Fibroblast of skin of scalp (primary cell): ENCODE measurements at places on chromosomes 1 and 21.

GRCh38 chr1:117612517-117613248 lies 6.8 kb downstream of the TENT5C start:
- DNase-seq, result peak; percentile 57

GRCh38 chr1:196373798-196374197 lies 234.4 kb downstream of the KCNT2 start:
- DNase-seq, result no peak

DNA sequence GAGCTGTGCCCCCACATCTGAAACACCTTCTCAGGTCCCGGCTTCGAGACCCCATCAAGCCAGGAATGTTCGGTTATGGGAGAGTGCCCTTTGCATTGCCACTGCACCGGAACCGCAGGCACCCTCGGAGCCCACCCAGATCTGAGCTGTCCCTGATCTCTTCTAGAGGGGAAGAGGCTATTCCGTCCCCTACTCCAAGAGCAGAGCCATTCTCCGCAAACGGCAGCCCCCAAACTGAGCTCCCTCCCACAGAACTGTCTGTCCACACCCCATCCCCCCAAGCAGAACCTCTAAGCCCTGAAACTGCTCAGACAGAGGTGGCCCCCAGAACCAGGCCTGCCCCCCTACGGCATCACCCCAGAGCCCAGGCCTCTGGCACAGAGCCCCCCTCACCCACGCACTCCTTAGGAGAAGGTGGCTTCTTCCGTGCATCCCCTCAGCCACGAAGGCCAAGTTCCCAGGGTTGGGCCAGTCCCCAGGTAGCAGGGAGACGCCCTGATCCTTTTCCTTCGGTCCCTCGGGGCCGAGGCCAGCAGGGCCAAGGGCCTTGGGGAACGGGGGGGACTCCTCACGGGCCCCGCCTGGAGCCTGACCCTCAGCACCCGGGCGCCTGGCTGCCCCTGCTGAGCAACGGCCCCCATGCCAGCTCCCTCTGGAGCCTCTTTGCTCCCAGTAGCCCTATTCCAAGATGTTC lies 4.3 kb downstream of the ADAMTSL4 start:
- DNase-seq, result no peak

DNA sequence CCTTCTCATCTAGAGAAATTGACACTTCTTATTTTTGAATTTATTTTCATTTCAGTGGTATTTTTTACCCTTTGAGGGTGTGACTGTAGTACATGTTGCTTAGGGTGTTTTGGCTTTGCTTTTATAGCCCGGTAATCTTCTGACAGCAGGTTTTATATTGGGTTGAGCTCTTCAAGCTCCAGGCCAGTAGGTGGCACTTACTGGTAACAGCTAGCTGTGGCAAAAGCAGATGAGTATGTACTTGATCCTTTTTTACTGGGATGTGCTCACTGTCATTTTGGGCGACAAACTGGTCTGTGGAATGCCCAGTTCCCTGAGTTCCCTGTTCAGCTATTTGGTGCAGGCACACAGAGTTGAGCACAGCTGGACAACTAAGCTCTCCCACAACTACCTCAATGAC lies 916.2 kb upstream of the B3GALT2 start:
- peak; percentile 22 for DNase-seq

GRCh38 chr21:41643246-41643966 lies 123.4 kb downstream of the RIPK4 start:
- peak; percentile 82 for DNase-seq

GRCh38 chr21:29626801-29627470 lies 312.9 kb downstream of the GRIK1 start:
- DNase-seq, result peak; percentile 72

DNA sequence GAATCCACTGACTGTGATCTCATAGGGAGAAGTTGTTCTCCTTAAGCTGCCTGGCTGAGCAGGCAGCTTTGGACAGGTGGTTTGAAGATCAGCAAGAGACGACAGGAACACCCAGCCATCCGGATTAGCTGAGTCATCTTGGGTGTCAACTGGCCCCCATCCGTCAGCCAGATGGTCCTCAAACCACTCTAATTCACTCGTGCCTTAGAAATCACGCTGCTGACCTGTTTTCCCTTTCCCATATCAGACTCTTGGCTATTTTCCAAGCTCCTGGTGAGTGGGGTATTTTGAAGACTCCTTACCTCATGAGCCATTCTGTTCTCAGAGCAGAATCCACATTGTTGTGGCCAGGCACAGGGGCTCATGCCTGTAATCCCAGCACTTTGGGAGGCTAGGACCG lies 149.1 kb upstream of the L1TD1 start:
- DNase-seq, result peak; percentile 12

DNA sequence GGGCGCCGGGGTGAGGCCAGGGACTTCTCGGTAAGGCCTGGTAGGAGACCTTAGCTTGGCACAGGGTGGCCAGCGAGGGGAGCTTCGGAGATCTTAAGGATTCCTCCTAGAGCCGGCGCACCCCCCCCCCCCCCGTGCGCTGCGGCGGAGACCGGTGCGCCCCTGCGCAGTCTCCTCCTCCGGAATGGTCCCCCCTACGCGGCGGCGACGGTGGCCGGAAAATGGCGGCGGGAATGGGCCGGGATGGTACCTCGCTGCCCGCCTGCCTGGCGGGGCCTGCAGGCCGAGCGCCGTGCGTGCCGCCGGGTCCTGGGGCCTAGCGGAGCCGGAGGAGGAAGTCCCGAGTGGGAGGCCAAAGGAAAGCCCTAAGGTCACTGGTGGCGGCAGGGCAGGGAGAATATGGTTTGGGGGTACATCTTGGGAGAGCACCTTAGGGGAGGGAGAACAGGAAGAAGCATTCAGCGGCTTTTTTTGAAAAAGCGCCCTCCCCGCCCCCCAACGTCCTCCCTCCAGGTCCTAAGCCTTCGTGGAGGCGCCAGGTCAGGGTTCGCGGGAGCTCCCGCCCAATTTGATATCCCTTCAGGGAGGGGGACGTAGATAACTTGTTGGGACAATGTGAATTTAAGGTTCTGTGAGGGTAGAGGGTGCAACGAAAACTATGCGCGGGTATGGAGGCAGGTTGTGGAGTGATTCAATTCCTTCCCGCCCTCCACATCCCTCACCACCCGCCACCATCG lies 429 bp downstream of the SRRM1 start:
- DNase-seq, result no peak

DNA sequence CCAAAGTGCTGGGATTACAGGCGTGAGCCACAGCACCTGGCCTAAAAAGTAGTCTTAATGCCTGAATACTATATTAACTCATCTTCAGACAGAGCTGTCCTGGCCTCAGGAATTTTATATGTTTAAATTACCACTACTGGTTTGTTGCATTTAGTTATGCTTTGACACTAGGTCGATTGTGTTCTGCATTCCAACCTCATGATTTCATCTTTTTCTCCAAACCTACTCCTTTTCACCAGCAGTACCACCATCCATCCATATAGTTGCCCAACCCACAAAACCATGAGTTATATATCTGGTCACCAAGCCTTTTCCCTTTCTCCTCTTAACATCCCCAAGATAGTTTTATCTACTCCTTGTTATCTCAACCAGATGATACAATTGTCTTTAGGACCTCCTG lies 22.6 kb downstream of the FMO5 start:
- DNase-seq, result peak; percentile 1

GRCh38 chr1:243271996-243272395 lies 16.2 kb downstream of the SDCCAG8 start:
- DNase-seq, result no peak

GRCh38 chr21:24225431-24225830 lies 1381.8 kb downstream of the MRPL39 start:
- DNase-seq, result peak; percentile 34

DNA sequence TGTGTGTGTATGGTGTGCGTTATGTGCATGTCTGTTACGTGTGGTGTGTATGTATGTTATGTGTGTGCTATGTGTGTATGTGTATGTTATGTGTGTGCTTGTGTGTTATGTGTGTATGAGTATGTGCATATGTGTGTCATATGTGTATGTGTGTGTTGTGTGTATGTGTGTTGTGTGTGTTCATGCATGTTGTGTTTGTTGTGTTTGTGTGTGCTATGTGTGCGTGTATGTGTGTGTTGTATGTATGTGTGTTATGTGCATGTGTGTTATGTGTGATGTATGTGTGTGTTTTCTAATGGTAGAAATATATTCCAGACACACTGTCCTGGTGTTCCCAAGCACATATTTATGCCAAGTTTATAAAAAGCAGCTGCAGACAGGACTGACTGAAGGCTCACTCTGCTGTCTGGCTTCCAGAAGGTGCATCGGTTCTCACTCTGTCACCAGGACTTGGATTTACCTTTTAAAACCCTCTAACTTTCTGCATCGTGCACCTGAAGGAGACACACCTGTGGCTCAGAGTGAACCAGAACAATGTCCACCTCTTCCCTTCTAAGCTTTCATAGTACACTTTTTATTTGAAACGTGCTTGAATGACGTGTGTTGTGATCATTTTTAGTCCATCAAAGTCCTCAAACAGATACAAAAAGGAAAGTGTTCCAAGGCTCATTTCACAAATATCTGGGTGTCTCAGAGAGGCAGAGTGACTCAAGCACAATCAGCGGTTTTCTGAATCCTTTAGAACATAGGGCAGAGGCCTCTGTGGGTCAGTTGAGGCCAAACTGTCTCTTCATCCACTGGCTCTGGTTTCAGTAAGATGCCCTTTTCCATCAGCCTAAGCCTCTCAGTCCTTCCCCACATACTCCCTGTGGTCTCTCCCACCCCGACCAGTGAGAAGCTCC lies 49.9 kb downstream of the TOMM20 start:
- peak; percentile 33 for DNase-seq

DNA sequence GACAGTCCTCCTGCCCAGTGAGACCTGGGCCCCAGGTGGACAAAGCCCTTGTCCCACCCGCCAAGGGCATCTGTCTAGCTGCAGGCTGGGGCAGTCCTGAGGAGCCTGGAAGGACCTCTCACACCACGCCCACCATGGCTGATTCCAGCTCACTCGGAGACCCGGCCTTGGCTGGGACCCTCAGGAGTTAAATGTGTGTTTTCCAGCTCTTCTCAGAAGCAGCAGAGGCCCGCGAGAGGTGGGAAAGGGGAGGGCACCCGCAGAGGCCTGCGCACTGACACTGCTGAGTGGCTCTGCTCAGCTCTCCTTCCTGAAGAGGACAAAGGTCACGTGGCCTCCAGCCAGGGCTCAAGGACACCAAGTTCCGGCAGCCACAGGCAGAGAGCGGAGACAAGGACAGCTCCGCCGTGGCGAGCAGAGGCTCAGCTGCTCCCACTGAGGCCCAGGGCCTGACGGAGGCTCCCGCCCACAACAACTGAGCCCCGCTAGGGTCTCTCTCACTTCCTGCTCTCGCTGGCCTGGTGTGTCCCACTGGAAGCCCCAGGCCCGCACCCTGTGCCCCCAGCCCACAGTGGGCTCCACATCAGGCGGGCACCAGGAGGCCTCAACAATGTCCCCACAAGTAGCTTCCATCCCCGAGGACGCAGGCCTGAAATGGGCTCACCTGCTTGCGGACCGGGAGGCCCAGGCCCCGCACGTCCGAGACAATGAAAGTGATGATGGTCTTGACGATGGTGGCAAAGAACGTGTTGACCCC lies 16.9 kb downstream of the SLC19A1 start:
- no peak for DNase-seq

GRCh38 chr1:52281518-52281917 lies 84.5 kb downstream of the CC2D1B start:
- peak; percentile 21 for DNase-seq

DNA sequence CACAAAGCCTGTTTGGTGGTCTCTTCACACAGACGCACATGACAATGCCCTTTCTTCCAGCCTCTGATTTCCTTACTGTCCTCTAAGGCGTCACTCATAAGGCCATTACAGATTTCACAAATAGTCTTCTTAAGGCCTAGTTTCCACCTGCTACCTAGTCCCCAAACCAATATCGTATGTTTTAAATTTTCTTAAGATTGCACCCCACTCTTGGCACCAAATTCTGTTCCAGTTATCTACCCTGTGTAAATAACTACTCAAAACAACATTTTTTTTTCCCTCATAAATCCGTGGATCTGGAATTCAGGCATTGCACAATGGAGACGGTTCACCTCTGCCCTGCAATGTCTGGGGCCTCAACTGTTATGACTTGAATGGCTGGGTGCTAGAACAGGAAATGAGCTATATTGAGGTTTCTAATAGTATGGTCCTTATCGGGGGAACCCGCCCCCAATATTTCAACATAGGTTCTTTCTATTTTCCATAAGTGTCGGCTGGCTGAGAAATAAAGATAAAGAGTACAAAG lies 36.9 kb upstream of the SERTAD4 start:
- DNase-seq, result no peak

DNA sequence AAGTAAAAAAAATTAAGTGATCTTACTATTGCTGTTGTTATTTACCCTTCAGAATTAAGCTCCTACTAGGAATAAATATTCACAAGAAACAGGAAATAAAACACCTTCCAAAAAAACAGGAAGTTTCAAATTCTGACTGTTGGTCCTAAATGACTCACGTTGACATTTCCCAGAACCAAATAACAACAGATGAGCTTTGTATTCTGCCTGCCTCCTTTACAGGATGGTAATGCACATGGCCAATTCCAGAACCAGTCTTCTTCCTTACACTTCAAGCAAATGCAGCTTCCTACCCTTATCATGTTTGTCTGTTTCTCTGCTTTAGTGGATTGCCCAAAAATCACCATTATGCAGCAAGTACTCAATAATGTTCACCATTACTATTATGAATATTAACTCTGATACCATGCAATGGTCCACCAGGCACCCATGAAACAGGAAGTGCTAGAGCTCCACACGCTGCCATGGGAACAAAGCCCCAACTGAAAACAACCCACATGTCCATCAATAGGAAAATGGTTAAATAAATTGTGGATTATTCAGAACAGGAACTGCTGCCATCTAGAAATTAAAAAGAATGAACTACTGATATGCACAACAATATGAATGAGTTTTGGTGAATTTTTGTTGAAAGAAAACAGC lies 8.9 kb downstream of the CASP9 start:
- no peak for DNase-seq

GRCh38 chr1:19074902-19075721 lies 118.6 kb upstream of the IFFO2 start:
- DNase-seq, result no peak

DNA sequence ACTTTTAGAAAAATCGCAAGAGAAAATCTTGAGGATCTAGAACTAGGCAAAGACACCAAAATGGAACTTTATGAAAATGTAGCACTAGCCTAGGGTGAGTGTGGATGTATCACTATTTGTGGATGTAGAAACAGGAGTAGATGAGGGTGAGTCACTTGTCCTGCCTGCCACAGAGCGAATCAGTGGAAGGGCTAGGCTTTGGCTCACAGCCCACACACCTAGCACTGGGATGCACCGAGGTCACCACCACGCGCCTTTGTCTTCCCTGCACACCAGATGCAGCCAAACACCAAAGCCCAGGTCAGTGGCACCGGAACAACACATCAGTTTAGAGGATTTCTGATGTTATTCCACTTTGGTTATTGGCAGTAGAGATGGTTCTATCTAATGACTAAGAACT lies 38.2 kb downstream of the PKNOX1 start:
- DNase-seq, result no peak

DNA sequence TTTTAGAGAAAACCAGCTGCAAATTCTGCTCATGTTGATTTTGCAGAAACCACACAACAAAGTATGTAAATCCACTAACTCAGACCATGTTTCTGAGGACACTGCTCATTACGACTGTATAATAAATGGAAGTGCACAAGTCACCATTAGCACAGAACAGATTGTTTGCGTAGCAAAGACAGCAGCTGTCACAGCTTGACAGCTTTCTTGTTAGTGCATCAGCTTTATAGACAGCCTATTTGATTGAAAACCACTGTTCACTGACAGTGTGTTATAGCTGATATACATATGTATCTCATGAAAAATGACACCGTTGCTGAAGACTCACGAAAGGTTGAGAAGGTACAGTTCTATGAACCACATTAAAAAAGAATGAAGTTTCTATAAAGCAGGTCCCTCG lies 560.2 kb upstream of the ZRANB2 start:
- peak; percentile 31 for DNase-seq
